ENCODE measurements at places on chromosomes 5 and 9.

- no peak for DNase-seq
These were observed 90.2 kb upstream of the SH3GL2 start for GRCh38 chr9:17488662-17489061.

DNA sequence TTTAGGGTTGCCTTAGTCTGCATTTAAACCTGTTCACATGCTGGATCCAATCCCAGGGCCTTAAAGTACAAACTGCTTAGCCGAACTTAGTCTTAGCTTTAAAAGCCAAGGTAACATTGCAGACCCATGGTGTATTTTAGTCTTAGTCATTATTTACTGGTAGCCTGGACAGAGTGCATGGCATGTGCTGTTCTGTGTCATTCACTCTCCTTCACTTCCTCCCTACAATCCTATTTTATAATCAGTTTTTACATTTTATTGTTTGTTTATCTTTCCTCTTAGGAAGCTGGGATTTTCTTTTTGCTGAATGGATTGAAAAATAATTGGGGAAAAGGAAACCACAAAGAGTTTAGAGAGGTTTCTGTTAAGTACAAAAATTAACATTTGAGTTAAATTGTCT, 29.4 kb upstream of the TAL2 start:
- no peak for DNase-seq

DNA sequence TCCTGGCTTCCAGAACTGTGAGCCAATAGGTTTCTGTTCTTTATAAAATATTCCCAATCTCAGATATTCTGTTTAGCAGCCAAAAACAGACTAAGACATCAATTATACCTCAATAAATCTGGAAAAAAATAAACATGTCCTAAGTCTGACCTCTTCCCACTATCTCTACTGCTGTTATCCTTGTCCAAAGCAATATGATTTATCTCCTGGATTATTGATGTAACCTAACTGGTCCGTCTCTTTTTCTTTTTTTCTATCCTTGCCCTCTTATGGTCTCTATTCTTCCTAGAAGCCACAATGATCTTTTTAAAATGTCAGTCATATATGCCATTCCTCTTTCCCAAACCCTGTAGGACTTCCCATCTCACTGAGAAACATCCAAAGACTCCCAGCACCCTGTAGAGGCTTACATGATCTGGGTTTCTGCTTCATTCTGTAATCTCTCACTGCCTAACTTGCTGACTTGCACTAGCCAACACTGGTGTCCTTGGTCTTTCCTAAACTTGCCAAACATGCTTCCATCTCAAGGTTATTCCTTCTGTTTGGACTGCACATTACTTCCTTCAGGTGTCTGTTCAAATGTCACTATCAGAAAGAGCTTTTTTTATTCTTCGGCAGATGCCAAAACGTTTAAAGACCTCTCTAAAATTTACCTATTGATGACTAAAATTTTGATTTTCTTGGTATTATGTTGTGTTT, 13.1 kb downstream of the FOCAD start:
- no peak for DNase-seq

DNA sequence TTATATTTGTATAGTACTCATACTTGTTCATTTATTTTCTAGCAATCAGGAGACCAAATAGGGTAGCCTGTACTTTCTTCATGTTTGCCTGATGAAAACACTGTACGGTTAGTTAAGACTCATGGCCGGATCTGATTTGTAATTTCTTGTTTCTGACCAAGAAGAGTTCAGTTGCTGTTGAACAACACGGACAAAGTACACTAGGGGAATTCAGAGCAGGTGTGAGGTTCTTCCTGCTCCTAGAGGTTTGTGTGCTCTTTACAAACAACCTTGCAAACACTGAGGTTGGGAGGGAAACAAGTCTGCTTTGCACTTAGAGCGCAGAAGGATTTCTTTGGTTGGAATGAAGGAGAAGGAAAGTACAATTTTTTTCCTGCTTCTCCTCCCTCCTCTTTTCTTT, 69.7 kb downstream of the TRIO start:
- DNase-seq = no peak

- DNase-seq = no peak
These were observed 27.7 kb downstream of the G3BP1 start for GRCh38 chr5:151799407-151799806.

DNA sequence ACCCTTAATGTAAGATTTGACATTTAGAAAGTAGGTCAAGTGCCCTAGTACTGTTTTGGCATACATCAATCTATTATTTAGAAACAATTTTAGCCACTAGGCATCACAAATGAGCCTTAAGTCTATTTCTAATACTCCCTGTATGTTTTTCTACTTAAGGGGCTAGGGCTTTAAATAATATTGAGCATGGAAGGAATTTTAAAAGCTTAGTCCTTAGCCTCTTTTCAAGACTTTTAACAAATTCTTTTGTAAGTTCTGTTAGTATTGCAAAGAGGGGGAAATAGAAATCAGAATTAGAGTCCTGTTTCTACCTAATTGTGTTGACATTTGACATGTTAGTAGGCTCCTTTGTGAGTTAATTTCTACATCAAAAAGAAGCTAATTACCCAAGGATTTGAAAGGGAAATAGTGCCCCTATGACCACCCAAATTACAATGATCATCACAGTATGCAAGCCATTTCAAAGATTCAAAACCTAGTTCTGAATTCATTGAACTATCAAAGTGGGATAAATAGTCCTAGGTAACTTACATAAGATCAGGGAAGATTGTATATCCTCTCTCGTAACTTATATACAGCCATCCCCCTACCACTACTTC, 647.8 kb upstream of the ACO1 start:
- DNase-seq = no peak

- DNase-seq = no peak
These were observed 122.4 kb upstream of the OSMR start for GRCh38 chr5:38723426-38723825.

- DNase-seq = no peak
These were observed 675.4 kb downstream of the SEMA5A start for GRCh38 chr5:8870349-8870958.

DNA sequence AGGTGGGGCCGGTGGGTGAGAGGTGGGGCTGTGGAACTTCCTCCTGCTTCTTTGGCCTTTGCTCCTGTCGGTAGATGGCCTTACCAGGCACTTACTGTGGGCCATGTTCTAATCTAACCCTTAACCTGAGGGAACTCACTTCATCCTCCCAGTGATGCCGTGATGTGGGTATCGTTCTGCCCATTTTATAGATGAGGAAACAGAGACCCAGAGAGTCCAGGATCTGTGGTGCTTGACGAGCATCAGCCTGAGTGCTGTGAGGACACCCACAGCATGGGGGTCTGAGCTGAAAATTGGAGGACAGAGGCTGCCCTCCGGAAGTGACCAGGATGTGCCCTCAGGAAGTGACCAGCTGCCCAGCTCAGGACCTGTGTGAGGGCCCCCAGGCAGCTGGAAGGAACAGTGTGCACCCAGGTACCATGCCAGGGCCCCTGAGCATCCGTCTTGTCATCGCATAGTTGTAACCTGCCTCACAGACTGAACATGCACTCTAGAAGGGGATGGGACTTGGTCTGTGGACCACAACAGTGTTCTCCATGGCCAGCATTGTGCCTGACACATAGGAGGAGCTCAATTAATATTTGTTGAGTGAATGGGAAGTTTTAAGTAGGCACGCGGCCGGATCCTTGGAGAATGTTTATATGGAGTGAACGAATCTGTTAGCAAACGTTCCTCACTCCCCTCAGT, 8.5 kb downstream of the NEK6 start:
- DNase-seq = no peak

DNA sequence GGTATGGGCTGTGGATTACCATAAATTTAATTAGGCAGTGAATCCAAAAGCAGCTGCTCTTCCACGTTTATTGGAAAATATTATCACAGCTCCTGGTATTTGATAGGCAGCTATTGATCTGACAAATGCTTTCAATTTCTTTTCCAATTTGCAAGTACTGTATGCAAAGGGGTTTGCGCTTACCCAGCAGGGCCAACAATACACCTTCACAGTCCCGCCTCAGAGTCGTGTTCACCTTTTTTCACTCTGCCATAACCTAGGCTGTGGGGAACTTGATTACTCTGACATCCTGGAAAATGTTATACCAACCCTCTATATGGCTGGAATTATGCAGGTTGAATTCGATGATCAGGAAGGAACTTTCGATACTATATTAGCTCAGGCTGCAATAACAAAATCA, 32.3 kb upstream of the TENT4A start:
- DNase-seq = no peak

DNA sequence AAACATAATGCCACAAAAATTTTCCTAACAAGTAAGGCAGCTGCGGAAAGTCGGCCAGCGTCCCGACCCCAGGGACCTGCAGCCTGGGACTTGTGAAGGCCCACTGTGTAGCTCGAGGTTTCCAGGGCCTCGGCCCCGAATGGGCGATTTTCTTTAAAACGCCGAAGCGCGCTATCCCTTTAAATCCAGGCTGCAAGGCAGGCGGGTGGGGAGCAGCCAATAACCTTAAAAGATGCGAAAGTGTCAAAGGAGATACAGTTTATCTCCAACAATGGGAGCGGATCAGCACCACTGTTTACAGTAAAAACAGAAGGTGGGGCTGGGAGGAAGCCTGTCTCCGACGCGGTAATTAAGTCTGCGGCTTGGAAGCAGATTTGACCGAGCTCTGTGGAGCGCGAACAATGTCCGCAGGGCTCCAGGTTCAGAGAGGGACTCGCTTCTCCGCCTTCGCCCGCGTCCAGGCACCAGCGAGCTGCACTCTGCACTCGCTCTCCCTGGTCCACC, 1.7 kb upstream of the ZSWIM6 start:
- peak; percentile 28 for DNase-seq

DNA sequence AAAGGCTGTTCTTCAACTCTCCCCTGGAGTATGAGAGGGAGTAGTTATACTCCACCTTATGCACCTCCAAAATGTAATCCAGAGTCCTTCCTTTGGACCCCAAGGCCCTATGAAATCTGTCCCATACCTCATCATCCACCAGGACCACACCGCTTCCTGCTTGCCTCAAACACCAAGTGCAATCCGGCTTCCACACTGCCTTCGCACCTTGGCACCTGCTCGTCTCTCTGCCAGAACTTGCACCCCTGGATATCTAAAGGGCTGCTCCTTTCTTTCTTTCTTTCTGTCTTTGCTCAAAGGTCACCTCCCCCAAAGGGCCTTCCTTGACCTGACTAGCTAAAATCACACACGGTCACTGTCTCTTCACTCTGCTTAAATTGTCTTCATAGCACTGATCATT, 63.9 kb upstream of the SHB start:
- no peak for DNase-seq
